A549 (cell line): ENCODE measurements at places on chromosomes 16 and 17.

DNA sequence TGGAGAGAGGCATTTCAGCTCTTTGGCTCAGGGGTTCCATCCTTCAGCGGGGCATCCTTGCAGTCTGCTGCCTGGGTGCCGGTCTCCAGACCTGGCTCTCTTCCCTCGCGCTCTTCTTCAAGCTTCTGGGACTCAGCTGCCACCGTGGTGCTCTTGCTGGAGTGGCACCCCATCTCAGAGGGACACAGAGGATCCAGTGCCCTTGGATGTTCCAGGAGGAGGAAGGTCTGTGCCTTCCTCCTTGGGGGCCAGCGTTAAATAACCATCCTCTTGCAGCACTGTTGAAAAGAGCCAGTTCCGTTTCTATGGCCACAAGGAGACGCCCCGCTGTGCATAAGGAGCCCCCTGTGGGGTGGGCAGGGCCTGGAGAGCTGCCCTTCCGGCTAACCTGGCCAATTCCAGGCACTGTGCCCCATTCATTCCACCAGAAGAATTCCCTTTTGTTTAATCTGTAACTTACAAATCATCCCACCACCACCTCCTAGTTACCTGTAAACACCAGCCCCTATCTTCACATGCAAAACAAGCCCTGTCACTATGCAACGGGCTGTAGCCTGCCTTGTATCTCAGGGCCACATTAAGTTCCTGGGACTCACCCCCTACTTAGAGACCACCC is 8.6 kb downstream of the CHD9NB start:
- no peak for DNase-seq

DNA sequence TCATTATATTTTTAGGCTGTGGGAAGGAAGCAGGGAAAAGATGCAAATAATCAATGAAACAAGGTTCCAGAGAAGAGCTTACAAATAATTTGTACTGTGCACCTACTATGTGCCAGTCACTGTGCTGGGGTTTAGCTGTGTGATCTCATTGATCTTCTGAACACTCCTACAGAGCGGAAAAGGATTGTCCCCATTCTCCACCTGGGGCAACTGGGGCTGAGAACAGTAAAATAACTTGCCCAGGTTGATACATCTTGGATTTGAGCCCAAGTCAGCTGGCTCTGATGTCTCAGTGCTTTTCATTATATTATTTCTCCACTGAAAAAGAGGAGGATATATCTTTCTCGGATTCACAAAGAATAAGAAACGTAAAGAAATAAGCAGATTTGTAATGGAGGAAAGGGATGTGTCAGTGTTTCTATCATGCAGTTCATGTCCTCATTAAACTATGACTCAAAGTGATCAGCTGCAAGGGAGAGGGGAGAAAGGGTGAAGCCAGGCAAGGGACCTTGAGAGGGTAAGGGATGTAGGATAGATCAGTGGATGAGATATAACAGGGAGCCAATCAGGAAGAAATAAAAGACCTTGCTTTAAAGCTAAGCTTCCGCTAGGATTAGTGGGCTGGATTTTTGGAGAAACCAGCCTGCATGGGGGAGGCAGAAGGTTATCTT is 143.6 kb upstream of the NOL11 start:
- DNase-seq, result no peak

DNA sequence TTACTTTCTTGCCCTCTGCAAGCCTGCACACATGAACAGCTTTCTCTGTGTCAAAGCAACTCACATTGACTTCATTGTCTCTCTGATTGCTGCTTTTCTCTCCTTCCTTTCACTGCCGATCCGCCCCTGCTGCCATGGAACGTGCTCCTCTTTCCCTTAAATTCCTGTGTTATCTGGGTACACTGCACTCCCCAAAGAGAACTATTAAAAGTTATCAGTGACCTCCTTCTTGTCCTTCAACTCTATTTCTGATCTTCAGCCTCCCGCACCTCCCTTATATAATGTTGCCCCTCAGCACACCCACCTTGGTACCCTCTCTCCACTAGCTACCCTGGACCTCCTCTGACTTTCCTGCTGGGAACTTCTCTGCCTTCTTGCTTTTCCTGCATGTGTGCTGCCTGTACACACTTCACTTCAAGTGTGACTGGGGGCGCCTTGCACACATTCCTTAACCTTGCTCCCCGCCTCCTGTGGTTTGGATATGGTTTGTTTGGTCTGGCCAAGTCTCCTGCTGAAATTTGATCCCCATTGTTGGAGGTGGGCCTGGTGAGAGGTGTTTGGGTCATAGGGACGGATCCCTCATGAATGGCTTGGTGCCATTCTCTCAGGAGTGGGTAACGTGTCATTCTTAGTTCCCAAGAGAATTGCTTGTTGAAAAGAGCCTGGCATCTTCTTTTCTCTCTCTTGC is 26.7 kb upstream of the PMP22 start:
- no peak for DNase-seq

- no peak for DNase-seq
These were observed 6.9 kb downstream of the METRNL start for GRCh38 chr17:83086199-83086880.

- DNase-seq, result no peak
These were observed 25.3 kb downstream of the RPH3AL start for GRCh38 chr17:327296-327695.

- DNase-seq, result no peak
These were observed 23.2 kb downstream of the ZNF652 start for GRCh38 chr17:49338883-49339282.

GRCh38 chr16:77897129-77897437 is 108.7 kb downstream of the VAT1L start:
- DNase-seq, result no peak

- DNase-seq, result peak; percentile 73
These were observed 888 bp downstream of the CDH1 start for GRCh38 chr16:68737730-68738629.
